D341Med (cell line): ENCODE measurements at places on chromosomes 2 and 18.

- no peak for DNase-seq
Observed at GRCh38 chr18:57095884-57096283, 51.0 kb upstream of the BOD1L2 start.

GRCh38 chr2:104834431-104835153 is 19.3 kb upstream of the POU3F3 start:
- DNase-seq, result no peak

DNA sequence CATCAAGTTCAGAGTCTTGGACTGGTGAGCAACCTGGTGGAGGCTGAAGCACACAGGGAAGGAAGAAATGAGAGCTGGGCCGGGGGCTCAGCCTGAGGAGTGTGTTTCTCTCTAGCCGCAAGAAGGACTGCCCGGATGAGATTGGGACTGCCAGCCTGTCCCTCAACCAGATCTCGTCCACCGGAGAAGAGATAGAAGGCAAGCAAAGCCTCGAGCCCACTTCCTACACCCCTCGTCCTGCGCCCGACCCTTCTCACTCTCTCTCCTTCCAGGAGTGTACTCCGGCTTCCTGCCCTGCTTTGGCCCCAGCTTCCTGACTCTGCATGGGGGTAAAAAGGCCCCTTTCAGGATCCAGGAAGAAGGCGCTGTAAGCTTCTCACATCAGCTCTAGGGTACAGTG is 26.2 kb downstream of the FER1L5 start:
- no peak for DNase-seq

- no peak for DNase-seq
Observed at GRCh38 chr2:50613161-50613560, 418.8 kb downstream of the NRXN1 start.

GRCh38 chr2:201513271-201513670 is 61.7 kb downstream of the STRADB start:
- DNase-seq, result no peak

GRCh38 chr2:154844513-154844912 is 146.0 kb downstream of the KCNJ3 start:
- DNase-seq, result no peak

DNA sequence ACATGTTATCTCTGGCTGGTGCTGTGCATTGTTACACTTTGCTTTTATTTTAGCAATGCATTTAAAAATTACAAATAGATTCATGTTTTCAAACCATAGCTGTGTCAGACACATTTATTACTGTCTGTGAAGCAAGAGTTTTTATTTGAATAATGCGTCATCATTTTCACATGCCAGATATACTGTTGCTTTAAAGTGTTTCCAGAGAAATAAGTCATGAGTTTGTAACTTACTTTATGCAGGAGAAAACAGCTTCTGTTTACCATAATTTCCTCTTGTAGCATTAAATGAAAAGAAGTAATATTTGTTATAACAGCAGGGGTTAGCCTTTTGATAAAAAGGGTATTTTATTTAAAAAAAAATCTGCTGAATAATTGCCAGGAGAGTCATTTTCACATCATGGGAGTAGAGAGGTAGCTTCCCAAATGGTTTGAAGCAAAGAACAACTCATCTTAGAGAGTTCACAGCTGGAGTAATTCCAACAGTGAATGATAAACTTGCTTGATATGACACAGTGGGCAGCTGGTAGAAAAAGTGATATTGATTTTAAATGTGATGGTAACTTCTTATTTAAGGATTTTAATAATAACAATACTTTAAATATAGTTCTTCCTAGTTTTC is 1274.5 kb upstream of the CRIM1 start:
- no peak for DNase-seq

DNA sequence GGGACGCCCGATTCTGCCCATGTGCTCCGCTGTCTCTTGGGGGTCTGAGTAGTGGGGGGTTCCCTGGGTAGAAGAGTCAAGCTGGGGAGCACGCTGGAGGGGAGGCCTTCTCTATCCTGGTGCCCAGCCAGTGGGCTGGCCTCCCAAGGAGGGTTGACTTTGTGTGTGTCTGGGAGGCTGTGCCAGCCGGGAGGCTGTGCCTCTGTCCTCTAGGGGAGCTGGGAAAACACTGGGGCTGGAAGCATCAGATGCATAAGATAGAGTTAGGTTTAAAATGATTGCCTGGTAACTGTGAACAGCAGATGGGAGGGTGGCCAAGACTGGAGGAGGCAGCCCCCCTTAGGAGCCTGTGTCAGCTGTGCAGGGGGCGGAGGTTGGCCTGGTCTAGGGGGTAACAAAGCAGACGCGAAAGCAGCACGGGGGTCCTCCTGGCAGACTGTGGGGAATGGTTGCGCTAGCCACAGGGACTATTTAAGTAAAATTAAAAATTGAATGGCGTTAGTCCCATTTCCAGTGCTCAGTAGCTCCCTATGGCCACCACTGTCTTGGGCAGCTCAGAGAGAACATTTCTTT is 1.3 kb downstream of the ING5 start:
- DNase-seq, result no peak

- no peak for DNase-seq
Observed at GRCh38 chr18:26702086-26702485, 153.7 kb upstream of the KCTD1 start.
